ENCODE measurements at places on chromosomes 2 and 18.
A peak's percentile ranks its signal among the peaks of the same experiment; 100 is the strongest.

- DNase-seq = peak; percentile 63
These were observed 24.7 kb upstream of the PNPT1 start for GRCh38 chr2:55718165-55719008.

DNA sequence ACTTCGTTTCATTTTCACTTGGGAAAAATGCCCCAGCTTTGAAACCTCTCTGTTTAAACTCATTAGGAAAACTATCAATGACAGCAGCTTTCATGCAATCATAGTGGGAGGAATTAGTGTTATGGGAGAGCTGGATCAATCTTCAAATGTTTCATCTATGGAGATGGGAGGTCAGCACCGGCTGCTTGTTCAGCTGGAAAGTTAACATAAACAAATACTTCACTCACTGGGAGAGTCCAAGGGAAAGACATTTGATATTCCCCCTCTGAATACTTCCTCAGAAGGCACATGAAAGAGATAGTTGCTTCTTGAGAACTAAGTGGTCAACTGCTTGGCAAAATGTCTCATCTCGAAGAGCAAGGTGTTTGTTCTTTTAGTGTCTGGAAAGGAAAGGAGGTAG is 7.3 kb downstream of the LYPD1 start:
- no peak for DNase-seq

GRCh38 chr2:34627003-34627402 is 1027.9 kb upstream of the FAM98A start:
- DNase-seq = no peak

DNA sequence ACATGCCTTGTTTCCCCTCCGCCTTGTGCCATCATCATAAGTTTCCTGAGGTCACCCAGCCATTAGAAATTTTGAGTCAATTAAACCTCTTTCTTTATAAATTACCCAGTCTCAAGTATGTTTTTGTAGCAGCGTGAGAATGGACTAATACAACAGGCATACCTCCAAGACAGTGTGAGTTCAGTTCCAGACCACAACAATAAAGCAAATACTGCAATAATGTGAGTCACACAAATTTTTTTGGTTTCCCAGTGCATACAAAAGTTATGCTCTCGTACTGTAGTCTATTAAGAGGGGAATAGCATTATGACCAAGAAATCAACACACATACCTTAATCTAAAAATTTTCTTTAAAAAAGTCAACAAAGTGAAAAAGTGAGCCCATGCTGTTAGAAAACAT is 217.2 kb downstream of the NR4A2 start:
- no peak for DNase-seq

DNA sequence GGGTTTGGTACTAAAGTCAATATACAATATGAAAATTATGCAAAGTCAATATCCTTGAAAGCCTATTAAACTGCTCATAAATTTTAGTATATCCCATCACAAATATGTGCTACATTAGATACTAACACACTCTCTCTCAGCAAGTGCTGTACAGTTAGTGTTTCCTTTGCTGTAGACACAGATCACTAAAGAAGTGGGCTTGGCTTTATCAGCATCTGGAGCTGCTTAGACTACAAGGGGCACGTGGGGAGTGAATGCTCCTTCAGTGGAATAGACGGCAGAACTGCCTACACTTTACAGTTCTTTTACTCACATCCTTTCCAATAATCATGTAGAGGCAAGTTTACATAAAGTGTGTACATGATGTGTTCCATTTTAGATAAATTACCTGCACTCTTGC is 26.0 kb upstream of the EFEMP1 start:
- DNase-seq = no peak

GRCh38 chr2:152426801-152427200 is 91.8 kb downstream of the FMNL2 start:
- no peak for DNase-seq

GRCh38 chr18:11826836-11827235 is 24.4 kb upstream of the CHMP1B start:
- DNase-seq = no peak

GRCh38 chr2:242034138-242034537 is 164.6 kb downstream of the RTP5 start:
- DNase-seq = no peak

GRCh38 chr18:75066021-75066880 is 142.7 kb downstream of the PTGR3 start:
- DNase-seq = no peak

DNA sequence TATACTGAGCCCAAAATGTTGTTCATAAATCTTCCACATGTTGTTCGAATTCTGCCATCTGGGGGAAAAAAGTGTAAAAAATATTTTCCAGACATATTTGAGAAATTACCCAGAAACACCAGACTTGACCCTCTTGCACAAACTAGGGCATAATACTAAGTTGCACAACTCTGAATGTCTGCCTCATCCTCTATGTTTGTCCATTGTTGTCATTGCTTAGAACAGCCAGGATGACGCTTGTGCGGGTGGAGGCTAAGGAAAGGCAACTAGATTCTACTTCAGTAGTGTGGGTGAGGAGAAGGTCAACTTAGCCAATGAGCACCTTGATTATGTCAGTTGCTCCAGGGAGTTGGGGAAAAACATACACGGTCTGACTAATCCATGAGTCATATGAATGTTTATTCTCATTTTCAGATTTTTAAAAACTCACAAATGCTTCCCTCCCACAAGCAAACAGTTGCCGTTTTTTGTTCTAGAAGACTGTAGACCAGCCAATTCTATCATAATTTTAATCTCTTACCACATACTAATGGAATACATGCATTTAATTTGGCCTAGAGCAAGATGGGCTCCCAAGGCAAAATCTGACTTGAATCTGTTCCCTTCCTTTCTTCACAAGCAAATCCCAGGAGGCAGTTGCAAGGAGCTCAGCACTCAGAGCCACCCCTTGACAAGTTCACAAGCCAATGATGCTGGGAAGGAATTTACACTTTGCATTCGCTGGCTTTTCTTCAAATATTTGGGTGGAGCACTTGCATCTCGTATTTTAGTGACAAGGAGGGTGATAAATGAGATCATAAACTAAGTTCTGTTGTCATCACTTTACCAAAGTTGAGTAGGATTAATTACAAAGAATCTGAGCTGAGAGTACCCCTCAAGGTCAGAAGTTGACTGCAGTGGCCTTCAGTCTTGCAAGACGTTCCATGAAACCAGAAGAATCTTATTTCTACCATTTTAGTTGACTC is 163.2 kb upstream of the TWIST2 start:
- no peak for DNase-seq

GRCh38 chr2:73266061-73266901 is 18.0 kb downstream of the FBXO41 start:
- no peak for DNase-seq

DNA sequence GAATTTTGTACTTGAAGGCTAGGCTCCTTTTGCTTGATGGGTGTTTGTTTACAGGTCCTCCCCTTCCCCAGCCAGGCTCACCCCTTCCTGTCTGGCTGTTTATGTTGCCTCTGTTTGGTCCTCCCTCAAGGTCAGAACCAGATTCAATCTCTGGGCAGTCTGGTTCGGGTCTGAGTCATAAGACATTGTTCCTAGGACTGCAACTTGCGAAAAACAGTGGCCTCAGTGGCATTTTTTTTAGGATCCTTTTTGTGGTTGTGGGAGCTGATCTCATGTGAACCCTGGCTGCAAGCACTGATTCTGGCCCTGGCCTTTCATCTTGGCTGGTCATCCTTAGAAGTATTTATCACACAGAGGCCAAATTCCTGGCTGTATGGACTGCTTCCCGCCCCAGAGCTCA is 370.4 kb downstream of the CLIP4 start:
- DNase-seq = no peak

- peak; percentile 69 for DNase-seq
These were observed 318.7 kb upstream of the NCKAP5 start for GRCh38 chr2:133886735-133887675.

DNA sequence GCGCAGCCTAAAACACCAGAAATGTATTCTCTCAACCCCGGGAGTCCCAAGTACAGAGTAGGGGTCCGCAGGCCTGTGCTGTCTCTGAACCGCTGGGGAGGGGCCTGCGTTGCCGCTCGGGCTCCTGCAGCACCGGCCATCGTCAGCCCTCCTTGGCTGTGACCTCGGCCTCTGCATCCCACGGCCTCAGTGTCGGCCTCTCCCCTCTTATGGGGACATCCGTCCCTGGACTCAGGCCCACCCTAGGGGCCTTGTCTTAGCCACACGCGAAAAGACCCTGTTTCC is 50.5 kb downstream of the KCNG2 start:
- DNase-seq = peak; percentile 6

GRCh38 chr2:72539071-72539552 is 286.7 kb downstream of the EXOC6B start:
- DNase-seq = no peak

DNA sequence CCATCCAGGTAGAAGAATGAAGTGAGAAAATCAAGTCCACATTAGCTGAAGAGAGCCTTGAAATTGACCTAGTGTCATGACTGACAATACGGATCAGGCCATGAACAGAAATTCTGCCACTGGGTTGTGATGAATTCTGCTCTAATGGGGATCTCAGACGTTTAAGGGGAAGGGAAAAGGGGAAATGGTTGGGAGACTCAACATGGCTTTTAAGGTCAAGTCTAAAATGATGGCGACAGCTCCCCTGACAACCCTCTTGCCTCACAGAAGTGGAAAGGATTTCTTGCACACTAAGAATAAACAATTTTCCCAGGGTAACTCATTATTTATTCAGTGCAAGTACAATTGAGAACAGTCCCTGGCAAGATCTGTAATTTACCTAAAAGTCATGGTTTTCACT is 302.5 kb upstream of the ACVR2A start:
- no peak for DNase-seq

GRCh38 chr2:22124003-22124402 is 1000.2 kb downstream of the TDRD15 start:
- no peak for DNase-seq

DNA sequence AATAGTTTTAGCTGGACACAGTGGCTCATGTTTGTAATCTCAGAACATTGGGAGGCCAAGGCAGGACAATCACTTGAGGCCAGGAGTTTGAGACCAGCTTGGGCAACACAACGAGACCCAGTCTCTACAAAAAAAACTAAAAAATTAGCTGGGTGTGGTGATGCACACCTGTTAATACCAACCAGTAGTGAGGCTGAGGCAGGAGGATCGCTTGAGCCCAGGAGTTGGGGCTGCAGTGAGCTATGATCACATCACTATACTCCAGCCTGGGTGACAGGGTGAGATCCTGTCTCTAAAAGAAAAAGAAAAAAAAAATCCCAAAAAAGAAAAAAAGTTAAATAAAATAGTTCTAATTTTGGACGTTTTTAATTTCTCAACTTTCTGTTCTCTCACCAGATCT is 68.7 kb downstream of the MAP4K3 start:
- DNase-seq = no peak

DNA sequence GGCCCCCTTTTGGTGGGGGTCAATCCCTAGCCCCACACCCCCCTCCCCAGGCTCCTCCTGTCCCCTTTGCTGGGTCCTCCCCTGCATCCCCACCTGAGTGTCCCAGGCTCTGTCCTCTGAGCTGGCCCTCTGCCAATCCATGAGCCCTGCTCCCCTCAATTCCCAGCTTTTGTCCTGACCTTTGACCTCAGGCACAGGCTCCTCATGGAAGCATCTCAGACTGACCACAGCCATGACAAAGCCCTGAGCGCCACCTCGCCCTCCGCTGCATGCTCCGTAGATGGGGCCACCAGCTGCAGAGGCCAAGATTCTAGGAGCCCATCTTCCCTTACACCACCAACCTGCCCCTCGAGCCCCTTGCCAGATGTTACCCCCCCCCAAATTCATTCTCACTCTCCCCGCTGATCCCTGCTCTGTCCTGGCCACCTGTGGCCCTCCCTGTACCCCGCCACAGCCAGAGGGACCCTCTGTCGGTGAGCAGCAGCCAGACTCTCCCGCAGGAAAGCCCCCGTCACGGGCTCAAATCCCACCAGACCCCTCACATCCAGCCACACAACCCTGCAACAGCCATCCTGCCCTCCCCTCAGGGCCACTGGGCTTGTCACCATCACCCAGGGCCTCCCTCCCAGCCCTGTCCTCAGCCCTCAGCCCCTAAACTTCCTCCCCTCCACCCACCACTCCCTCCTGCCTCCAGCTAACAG is 206.0 kb downstream of the MGAT5 start:
- no peak for DNase-seq

DNA sequence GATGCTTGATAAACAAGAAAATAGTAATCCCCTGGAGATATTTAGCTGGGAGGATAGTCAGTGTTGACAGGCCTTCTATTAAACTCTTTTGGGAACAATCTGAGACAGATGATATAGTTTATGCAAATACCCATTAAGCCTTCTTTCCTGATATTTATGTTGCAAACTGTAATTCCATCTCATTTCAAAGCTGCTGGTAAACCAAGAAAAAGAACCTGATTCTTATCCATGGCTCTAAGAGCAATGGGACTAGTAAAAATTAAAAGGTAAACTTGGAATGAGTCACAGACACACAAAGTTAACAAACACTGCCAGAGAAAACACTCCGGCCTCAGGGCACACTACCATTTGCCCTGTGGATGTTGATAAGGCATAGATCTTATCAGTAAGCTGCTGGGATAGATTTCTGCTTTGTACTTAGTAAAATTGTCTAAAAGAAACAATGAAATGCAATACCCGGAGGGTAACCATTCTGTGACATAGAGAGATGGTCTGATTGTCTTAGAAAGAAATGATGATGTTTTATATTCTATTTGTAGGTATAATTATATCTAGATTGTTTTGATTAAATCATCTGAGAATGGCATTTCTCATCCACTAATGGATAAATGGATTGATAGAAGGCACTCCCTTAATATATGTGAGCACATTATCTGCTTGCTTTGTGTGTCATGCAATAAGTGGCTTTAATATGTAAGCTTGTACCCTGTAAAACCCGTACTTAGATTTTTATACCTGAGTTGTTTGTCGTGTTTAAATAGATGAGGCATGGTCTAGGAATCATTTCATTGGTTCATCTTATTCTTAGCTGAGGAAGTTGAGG is 13.2 kb downstream of the GALR1 start:
- DNase-seq = no peak

- DNase-seq = no peak
These were observed 412 bp downstream of the OSBPL1A start for GRCh38 chr18:24397131-24397693.

GRCh38 chr2:10303181-10303693 is 533 bp downstream of the HPCAL1 start:
- DNase-seq = no peak

GRCh38 chr2:63721082-63721424 is 120.6 kb upstream of the UGP2 start:
- no peak for DNase-seq
